ENCODE measurements at places on chromosomes 16 and 17. TPM values are rescaled to one million over a fixed set of nuclear protein-coding genes. Genes with fewer than 3 reads are reported as not detected.

DNA sequence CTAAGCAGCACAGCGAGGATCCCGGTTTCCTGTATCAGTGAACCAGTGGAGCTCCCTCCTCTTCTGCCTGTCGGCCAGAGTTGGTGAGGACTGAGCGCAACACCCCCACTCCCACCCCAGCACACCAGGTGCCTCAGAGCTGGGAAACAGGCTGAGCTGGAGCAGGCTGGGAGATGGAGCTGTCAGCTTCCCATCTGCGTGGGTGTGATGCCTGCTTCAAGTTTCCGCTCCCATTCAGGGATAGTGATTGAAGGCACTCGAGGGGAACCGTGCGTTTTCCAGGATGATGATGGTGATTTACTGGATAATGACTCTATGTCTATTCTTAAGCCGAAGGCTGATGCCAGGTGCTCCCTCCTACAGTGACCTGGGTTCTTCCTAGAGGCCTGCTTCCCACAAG, 144.5 kb downstream of the TMEM132E start:
- no peak for DNase-seq

- peak; percentile 71 for DNase-seq
Observed at GRCh38 chr16:30698139-30698815, 694 bp upstream of the SRCAP start.

GRCh38 chr17:27608328-27609230, 22.4 kb upstream of the LGALS9 start:
- DNase-seq = no peak

GRCh38 chr16:11136600-11136999, 119.4 kb downstream of the SOCS1 start:
- no peak for DNase-seq

- no peak for DNase-seq
Observed at GRCh38 chr17:14986127-14986526, 279.0 kb downstream of the PMP22 start.

DNA sequence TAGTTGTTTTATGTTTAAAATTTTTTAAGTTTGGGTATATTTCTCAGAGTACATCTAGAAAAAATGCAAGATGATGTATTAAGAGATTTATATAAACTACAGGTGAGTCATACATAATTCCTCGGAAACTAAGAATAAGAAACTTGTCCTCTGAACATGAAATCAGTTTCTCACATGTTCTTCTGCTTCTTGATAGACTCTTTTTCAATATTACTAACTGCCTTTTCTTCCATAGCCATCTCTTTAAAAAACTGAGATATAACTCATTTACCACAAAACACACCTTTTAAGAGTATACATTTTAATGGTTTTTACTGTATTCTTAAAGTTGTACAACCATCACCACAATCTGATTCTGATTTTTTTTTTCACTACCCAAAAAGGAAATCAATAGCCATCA, 238.4 kb upstream of the AXIN2 start:
- DNase-seq = no peak

- no peak for DNase-seq
Observed at GRCh38 chr16:24896439-24896838, 50.7 kb downstream of the SLC5A11 start.

GRCh38 chr16:9953908-9954570, 228.2 kb downstream of the GRIN2A start:
- DNase-seq = no peak

GRCh38 chr17:52306314-52306713, 147.8 kb upstream of the CA10 start:
- no peak for DNase-seq

GRCh38 chr16:48378836-48379235, 6.4 kb downstream of the SIAH1 start:
- DNase-seq = no peak

GRCh38 chr16:82236875-82237274, 66.9 kb upstream of the MPHOSPH6 start:
- DNase-seq = no peak

- DNase-seq = no peak
Observed at GRCh38 chr16:85639529-85640253, 26.6 kb downstream of the GSE1 start.

- no peak for DNase-seq
Observed at GRCh38 chr17:15967706-15968399, 22.9 kb downstream of the ADORA2B start.

DNA sequence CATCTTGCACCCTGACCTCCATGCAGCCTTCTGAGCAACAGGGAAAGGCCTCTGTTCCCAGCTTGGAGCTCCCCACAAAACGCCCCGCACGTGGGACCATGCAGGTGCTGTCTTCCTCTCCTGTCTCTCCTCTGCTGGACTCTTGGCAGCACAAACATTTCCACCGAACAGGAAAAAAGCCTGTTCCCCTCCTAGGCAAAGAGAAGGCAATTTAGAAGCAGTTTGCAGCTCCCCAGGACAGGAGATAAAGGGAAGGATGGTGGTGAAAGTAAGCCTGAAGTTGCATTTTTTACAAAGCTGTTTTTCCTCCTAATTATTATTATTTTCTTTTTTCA, 7.7 kb upstream of the CIBAR2 start:
- DNase-seq = no peak

DNA sequence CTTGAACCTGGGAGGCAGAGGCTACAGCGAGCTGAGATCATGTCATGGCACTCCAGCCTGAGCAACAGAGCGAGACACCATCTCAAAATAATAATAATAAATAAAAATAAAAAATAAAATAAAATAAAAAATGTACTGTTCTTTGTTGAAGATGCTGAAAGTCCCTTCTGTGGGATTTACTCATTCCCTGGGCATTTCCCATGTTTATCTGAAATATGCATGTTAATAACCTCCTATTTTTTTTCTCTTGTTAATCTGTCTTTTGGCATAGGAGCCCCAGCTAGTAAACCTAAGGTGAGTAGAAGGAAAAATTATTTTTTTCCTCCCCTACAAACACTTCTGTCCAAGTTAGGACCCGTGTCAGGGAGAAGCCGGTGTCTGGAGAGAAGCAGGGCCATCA, 34.4 kb downstream of the TMEM92 start:
- peak; percentile 44 for DNase-seq

BAHCC1 gene
- total RNA-seq = 18.5 TPM

SERPINF2 gene
- total RNA-seq = 0.29 TPM

AIPL1 gene
- total RNA-seq = not detected

FAM171A2 gene
- 18.2 TPM for total RNA-seq

Measured in astrocyte (in vitro differentiated cells and primary cell).